ENCODE measurements at places on chromosomes 11 and 22.

GRCh38 chr11:131955904-131956303, 585.5 kb downstream of the NTM start:
- DNase-seq, result no peak

- no peak for DNase-seq
Observed at GRCh38 chr11:95078526-95078925, 11.1 kb upstream of the ENDOD1 start.

DNA sequence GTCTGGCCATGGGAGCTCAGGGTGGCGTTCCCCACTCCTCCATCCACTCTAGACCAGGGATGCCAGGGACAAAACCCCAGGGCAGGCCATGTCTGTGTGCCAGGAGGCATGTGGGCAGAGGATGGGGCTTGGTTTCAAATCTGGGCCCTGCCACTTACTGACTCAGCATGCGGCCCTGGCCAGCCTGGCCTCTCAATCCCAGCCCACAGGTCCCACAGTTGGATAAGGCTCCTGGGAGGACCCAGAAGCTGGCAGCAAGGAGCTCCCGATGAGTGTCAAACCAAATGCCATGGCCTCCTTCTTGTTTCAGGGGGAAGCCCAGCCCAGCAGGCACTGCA, 1290.4 kb downstream of the BRD1 start:
- DNase-seq, result no peak

GRCh38 chr11:1762537-1763302, 1.0 kb downstream of the CTSD start:
- DNase-seq, result no peak

- DNase-seq, result no peak
Observed at GRCh38 chr22:50326225-50326955, 422 bp downstream of the DENND6B start.

GRCh38 chr11:126739499-126740145, 260.9 kb downstream of the KIRREL3 start:
- DNase-seq, result no peak

DNA sequence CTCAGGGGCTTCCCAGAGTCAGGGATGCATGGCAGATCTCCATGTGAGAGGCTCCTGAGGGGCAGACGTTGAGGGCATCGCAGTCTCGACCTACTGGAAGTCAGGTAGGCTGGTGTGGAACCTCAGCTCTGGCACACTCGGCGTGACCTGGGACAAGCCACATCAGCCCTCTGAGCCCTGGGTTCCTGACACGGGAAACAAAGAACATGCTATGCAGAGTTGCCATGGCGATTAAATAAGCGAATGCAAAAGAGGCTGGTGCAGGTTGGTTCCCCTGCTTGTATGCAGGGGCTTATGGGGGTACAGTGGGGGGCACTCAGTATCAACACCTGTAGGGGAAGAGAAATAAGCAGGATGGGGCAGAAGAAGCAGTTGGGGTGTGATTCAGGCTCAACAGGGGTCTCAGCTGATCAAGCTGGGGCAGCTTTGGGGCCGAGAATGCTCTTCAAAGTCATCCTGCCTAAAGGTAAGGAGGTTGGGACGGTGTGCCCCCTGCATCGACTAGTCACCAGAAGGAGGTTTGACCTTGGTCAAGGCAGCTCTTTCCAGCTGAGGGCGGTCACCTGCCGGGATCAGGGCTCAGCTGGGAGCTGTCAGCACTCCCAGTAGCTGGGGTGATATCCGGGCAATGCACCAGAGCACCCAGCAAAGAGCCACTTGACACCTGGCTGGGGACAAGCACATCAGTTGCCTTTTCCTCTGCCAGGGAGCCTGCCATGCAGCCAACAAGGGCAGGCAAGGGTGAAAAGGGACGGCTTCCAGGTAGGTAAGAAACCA, 442.7 kb downstream of the MIAT start:
- DNase-seq, result no peak

- DNase-seq, result no peak
Observed at GRCh38 chr22:42912059-42912458, 55.0 kb upstream of the ARFGAP3 start.

GRCh38 chr11:74839971-74840370, 91.3 kb downstream of the RNF169 start:
- DNase-seq, result no peak

DNA sequence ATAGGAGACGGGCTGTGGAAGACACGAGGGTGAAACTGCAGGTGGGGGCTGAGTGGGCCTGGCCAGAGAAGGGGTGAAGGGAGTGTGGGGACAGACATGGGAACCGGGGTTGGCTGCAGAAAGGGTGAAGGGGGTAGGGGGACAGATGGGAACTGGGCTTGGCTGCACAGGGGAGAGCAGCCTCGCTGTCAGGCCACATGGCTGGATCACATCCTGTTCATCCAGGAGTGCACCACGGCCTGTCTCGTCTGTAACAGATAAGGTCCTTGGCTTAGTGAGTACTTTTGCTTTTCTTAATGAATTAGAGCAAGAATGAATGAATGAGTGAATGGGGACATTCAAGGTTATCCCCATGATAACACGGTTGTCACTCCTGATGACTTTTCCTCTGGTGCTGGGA, 13.5 kb downstream of the FBLN1 start:
- DNase-seq, result no peak

DNA sequence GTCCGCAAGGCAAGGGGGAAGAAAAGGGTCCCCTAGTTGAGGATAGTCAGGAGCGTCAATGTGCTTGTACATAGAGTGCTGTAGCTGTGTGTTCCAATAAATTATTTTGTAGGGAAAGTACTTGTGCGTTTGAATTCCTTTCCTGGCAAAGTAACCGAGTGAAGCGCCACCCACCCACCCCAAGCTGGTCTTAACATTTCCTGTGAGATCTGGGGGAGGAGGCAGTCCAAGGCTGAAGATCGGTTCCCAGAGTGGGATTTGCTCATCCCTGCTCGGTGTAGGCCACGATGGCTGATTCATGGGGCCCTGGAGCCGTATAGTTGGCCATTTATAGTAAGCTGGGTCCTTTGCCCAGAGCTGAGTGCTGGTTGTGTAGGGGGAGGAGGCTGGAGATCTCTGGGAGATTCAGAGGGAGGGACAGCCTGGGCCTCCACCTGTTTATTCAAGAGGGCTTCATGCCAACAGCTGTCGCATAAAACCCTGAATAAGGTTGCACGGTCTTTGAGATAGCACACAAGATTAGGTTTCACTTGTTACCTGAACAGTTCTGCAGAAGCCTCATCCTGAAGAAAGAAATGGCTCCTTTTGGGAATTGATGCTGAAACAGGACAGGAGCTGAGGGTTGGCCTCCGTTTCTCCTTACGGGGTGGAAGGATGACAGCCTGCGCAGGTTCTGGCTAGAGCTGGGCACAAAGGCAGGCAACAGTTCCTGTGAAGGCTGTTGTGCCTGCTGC, 2.4 kb downstream of the ATF4 start:
- no peak for DNase-seq

GRCh38 chr11:33703234-33703633, 2.6 kb upstream of the C11orf91 start:
- DNase-seq, result no peak

GRCh38 chr11:19168090-19168489, 33.7 kb downstream of the CSRP3 start:
- no peak for DNase-seq

GRCh38 chr11:113468726-113469345, 6.4 kb downstream of the DRD2 start:
- DNase-seq, result no peak

- DNase-seq, result no peak
Observed at GRCh38 chr11:110046775-110047380, 46.3 kb upstream of the ZC3H12C start.

- no peak for DNase-seq
Observed at GRCh38 chr11:29389793-29390192, 627.0 kb downstream of the KCNA4 start.

- DNase-seq, result no peak
Observed at GRCh38 chr11:60981515-60981914, 10.0 kb downstream of the CD6 start.

GRCh38 chr11:61828629-61829407, 718 bp downstream of the FADS2 start:
- peak; percentile 34 for DNase-seq

DNA sequence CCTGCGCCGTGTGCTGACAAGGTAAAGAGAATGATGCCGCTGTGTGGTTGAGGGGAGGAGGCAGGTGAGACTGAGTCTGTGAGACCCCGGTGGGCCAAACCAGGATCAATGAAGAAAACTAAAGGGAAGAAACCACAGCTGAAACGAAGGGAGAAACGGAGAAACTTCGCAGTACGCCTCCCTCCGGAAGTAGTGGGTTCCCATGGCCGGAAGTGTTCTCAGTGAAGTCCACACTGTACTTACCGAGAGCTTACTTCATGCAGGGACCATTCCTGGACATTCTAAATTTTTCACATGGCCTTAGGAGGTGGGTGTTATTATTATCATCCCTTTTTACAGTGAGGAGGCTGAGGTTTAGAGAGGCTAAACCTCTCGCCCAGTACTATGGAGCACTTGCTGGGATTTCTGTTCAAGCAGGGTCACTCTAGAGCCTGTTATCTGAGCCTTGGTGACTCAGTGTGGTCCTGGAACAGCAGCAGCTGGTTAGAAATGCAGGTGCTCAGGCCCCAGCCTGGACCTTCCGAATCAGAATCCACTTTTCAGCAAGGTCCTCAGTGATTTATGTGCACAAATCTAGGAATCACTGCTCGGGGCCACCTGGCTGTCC, 17.9 kb downstream of the CD5 start:
- no peak for DNase-seq

DNA sequence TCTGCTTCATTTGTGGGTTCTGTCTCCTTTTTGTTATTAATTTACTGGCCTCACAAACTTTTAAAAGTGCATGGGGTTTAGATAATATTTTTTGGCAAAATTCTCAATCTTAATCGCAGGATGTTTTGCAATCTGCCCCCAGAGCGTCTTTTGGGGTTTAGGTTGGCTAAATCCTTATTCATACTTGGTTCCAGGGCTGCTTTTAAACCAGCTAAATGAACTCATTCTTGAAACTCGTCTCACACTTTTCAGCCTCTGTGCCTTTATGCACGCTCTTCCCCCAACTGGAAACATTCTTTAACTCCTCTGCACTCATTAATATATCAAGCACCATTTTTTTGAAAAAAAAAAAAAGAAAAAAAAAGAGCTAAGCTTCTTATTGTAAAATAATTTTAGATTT, 131.7 kb downstream of the KIF18A start:
- no peak for DNase-seq

All from T-helper 22 cell (primary cell).